GM12891 (cell line): ENCODE measurements at places on chromosomes 16 and 17.
A peak's percentile ranks its signal among the peaks of the same experiment; 100 is the strongest.

DNA sequence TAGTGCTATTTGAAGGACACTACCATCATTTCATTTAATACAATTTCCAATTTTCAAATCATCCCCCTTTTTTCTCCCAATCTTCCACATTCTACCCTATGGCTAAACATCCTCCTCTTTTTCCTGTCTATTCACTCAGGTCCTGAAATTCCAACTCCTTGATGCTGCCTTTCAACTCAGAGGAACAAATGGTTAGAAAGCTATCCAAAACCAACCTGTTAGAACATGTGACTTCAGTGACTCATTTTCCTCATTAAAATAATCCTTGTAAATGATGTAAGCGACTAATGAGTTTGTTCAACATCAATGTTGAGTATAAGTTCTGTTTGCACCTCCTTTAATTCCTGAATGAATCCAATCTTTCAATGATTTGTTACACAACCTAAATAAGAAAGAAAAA lies 5.5 kb downstream of the PSMD12 start:
- DNase-seq: no peak

DNA sequence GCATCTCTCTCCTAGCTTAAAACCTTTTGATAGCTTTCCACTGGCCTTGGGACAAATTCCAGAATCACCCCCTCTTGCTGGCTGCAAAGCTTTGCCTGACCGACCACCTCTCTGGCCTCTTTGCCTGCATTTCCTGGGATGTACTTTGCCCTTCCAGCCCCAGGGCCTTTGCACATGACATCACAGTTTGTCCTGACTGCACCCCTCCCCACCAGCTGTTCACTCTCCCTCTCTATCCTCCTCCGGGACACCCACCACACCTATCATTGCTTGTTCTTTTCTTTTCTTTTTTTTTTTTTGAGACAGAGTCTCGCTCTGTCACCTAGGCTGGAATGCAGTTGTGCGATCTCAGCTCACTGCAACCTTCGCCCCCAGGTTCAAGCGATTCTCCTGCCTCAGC lies 7.9 kb downstream of the AANAT start:
- DNase-seq: no peak

- no peak for DNase-seq
Measured at GRCh38 chr16:56282451-56282850, 91.2 kb downstream of the GNAO1 start.

DNA sequence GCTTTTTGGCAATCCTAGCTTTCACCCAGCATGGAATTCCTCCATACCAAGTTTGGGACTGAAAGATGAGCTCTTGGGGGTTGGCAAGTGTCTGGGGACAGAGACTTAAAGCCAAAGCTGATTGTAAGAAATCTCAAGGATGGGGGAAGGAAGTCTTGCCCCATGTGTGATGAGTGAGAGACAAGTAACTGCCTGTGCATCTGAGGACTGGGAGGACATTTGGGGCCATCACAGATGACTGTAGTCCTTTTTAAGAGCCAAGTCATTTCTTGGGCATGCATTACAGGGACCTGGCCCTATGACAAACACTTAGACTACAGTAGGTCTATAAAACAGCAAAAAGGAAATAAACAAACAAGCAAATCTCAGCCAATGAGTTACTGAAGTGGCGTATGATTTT lies 36.3 kb upstream of the CCL2 start:
- no peak for DNase-seq

DNA sequence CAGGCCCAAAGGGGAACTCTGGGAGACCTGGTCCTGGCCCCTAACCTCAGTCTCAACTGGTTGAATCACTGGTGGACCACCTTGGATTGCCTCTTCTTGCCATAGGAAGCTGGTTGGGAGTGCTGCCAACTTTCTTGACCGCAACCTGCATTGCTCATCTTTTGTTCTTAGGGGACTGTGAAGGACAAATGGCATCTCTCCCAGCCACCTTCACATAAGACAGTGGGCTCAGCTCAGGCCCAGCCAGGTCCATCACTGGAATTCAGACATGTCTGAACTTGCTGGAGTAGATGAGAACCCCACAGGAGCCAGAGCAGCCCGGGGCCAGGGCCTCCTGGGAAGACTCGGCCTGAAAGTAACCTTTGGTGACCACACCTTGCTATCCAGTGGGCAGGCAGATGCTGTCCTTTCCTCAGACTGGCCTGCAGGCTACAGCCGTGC lies 18.8 kb downstream of the ADORA2B start:
- no peak for DNase-seq

DNA sequence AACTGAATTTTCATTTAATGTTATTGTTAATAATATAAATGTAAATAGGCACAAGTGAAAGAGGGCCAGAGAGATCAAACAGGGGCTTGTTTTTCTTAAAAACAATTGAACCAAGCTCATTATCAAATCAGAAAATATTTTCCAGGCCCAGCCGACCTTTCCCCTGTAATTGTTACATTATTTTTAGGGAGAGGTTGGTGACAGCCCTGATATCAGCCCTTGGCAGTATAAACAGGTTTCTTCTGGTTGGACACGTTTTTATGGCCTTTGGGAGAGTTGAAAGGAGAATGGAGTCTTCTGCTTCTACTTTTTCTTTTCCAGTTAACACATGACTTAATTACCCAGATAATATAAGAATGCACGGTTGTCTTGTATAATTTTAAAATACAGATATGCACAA lies 40.0 kb upstream of the COQ7 start:
- DNase-seq: no peak

GRCh38 chr17:57257195-57257894 lies 1.0 kb downstream of the MSI2 start:
- no peak for DNase-seq

GRCh38 chr17:61806081-61806828 lies 57.1 kb downstream of the BRIP1 start:
- DNase-seq: no peak

GRCh38 chr16:81280393-81280792 lies 34.4 kb upstream of the GAN start:
- DNase-seq: no peak

DNA sequence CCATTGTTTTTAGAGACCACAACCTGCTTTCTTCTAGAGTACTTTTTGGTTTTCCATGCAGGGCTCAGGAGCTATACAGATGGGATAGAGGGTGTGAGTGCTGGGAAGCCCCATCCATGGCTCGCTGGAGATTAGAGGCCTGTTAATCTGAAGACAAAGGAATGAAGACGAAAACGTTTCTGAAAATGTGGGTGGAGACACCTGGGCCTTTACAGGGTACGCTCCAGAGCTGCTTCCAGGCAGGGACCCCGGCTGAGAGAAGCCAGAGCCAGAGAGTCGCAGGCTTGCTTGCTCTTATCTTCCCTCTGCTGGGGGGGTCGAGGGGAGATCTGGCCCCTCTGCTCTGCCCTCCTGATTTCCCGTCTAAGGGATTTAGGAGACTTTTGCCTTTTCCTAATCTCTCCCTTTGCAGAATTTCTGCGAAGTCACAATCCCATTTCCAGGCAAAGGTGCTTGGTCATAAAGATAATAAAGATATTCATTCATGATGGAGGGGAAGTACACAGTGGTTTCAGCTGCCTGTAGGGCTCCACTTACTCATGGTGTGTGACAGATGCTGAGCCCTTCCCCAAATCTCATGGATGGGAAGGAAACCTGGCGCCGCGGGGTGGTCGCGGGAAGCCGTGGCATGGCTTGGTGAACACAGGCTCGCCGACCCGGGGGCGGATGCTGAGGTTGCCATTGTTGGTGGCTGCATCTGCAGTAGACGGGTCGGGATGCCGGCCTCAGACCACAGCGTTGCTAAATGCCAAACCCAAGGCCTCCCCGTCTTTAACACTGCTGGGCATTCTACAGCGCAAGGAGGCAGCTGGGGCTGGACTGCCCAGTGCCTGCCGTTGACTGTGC lies 4.8 kb upstream of the SOCS3 start:
- DNase-seq: no peak

DNA sequence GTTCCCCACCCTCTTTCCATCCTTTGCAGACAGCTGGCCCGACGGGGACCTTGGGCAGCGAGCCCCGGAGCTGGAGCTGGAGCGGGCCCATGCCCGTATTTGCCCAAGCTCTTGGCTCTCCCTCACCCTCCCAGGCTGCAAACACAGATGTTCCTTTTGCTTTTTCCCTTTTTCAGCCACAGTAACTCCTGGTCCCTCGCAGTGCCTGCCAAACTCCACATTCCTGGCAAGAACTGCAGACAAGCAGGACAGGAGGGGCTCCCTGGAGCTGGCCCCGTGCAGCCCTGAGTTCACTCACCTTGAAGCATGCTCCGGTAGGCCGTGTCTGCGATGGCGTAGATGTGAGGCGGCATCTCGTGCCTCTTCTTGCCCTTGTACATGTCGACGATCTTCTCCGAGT lies 33.9 kb downstream of the MYH11 start:
- DNase-seq: no peak

GRCh38 chr16:58494981-58495520 lies 4.9 kb upstream of the NDRG4 start:
- DNase-seq: peak; percentile 85

DNA sequence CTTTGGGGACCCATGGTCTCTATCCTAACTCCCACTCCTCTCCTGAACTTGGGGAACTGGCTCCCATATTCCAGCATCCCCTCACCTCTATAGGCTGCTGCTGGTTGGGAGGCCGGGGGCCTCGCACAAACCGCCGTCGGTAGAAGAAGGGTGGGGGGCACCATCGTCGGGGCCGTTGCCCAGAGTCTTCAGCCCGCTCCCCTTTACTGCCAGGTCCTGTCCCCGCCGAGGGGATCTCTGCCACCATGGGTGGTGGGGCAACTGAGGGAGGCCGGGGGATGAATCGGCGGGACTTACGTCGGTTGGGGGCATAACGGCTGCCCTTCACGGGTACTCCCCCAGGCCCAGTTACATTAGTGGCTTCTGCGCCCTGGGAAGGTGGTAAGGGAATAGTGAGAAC lies 4.3 kb downstream of the YBX2 start:
- no peak for DNase-seq

- DNase-seq: no peak
Measured at GRCh38 chr17:43967251-43967875, 13.6 kb upstream of the PYY start.

GRCh38 chr17:66340720-66341119 lies 38.3 kb downstream of the PRKCA start:
- no peak for DNase-seq

DNA sequence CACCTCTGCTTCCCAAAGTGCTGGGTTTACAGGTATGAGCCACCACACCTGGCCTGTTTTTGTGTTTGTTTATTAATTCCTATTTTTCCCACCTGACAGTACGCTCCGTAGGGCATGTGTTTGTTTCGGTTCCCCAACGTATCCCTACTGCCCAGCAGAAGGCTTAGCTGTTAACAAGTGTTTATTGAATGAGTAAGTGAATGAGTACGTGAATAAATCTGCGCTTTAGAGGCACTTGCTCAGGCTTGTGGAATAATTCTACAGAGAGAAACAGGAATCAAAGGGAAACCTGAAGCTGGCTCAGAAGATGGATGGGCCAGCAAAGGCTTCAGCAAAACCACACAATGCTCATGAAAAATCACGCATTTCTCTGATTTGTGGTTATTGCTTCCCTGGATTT lies 647.9 kb downstream of the MAF start:
- DNase-seq: no peak

DNA sequence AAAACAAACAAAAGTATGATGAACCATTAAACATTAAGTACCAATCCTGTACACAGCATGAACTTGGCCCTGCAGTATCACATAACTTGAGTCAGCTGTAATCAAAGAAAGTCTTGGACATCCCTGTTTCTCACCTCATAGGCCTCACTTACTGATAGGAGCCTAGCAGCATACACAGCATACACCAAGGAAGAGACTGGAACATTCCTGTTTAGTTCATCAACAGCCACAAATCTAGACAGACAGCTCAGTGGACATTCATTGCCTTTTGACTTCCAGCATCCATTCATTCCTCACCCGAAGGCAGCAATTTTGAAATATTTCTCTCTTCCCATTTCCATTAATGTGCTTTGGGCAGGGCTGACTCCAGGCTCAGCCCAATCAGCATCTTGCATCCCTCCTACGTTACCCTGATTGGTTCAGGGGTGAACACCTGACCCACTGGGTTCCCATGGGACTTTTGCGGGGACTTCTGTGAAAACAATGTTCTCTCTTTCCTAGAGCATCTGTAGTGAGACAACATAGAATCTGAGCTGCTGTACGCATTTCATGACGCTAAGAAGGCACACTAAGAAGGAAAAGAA lies 336.7 kb upstream of the ZFHX3 start:
- no peak for DNase-seq

DNA sequence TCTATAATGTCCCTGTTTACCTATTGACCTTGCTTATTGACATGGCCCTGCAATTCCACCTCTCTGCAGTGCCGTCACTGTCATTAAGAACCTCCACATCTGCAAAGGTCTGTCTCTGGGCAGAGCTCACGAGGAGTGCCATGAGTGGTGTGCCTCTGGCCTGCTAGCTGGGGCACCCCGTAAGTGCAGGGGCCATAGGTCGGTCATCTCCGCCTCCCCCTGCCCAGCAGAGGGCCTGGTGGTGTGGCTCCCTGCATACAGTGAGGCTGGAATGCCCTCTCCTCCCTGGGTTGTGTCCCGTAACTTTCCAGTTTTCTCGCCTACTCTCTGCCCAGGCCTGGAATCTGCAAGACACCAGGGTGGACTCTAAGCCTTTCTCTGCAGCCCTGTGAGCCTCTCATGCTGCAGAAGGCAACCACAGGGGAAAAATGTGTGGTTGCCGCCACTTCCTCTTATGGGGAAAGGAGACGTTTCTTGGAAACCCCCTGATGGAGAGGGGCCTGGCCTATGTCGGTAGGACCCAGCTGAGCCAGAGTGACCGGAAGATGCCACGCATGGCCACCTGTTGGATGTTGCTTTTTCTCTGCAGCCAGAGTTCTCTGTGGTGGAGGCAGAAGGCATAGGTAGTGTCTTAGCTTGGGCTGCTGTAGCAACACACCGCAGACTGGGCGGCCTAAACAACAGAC lies 2.7 kb upstream of the SNX20 start:
- DNase-seq: no peak

DNA sequence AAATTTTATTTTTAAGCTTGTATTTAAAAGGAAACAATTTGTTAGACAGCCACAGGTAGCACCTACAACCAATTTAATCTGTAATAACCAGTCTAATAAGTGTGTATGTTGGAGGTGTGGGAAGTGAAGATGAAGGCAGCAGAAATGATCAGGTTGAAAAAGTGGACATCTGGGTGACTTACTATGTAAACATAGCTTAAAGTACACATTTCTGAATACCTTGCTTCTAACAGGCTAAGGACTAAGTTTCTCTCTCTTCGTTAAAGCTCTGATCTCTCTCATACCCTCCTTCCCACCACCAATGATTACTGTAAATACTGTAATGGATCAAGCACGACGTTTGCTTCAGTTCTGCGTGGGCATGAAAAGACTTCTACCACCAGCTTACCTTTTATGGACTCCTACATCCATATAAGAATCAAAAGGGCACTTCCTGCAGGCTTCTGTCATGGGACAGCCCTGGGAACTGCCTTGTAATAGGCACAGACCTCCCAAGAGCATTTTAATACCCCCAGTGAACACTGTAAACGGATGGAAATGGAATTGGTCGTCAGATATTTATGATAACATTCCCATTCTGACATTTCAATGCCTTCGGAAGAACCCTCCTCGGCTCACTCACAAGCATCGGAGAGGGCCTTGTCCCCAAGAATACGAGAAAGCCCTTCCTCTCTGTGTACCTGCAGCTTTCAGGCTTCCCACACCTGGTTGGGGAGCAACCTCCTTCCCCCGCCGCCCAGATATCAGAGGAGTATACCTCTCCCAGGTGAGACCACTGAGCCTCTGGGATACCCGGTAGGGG lies 700 bp downstream of the CCDC43 start:
- DNase-seq: no peak
